ENCODE measurements at places on chromosomes 4 and X.

- no peak for DNase-seq
These were observed 607.9 kb downstream of the GLUD2 start for GRCh38 chrX:121655276-121655675.

DNA sequence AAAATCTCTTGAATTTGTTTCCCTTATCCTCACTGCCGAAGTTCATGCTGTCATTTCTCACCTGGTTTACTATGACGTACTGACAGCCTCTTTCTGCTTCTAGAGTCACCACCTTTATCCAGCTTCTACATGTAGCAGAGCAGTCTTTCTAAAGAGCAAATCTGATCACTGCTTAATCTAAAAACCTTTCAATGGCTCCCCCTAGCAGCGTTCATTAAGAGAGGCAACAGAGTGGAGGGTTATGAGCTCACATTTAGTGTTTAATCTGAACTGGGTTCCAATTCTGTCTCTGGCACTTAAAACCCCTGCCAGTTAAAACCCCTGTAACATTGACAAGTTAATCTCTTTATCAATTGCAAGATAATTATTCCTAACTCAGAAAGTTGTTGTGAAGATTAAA is 4.4 kb downstream of the RBPJ start:
- no peak for DNase-seq

DNA sequence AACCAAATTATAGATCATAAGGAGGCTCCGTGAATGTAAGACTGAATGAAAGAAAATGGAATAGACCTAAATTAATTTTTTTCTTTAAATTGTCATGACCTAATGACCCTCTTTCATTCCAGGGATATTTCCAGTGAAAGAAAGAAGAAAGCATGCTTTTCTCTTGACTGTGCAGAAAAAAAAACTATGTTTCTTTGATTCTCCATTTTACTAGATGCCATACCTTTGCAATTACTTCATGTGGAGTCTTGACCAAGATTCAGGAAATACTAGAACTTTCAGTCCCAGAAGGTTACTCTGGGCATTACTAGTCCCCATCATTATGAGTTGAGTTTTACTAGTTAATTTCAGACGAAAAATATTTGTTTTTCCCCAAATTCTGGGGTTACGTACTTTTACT is 6.4 kb upstream of the COMMD8 start:
- no peak for DNase-seq

DNA sequence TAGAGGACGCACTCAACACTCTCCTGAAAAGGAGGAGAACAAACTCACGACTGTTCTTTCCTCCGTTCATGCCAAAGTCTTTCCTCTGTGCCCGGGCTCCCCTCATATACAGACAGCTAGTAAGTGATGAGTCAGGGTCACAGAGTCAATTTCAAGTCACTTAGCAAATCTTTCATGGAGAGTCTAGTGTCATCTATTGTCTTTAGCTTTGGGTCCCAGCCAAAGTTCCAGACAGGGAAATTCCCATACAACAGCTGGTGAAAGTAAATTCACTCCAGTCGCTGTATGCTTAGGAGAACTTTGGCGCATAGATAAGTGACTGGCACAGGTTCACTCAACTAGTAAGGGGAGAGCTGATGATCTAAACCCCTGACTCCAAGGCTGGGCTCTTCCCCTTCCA is 226.5 kb downstream of the MID1 start:
- DNase-seq = no peak

- DNase-seq = peak; percentile 32
These were observed 85.4 kb upstream of the GBA3 start for GRCh38 chr4:22607382-22607781.

- DNase-seq = no peak
These were observed 346.3 kb downstream of the FBXW7 start for GRCh38 chr4:152189451-152190179.

DNA sequence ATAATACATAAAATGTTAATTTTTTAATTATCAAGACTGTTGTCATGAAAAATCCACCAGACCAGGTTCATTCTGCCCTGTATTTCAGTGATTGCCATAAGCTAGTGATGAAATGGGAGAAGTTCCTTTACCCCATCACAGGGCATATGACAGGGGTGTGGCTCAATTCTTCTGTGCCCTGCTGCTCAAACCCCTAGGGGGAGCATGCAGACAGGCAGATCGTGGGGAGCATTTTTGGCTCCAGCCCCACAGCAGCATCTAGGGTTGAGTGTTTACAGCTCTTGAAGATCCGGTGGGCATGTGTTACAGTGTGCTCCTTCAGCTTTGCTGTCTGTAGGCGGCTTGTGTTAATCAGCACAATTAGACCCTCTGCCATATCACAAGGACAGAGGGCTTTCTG is 700.7 kb downstream of the PCDH18 start:
- DNase-seq = no peak
